ENCODE measurements at places on chromosomes 2 and 18.

- no peak for DNase-seq
These were observed 28.1 kb downstream of the GAREM1 start for GRCh38 chr18:32442575-32442974.

DNA sequence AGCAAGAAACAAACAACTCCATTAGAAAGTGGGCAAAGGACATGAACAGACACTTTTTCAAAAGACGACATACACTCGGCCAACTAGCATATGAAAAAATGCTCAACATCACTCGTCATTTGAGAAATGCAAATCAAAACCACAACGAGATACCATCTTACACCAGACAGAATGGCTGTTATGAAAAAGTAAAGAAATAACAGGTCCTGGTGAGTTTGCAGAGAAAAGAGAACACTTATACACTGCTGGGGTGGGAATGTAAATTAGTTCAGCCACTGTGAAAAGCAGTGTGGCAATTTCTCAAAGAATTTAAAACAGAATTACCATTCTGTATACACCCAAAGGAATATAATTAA, 130.5 kb downstream of the PLCL1 start:
- DNase-seq: no peak

DNA sequence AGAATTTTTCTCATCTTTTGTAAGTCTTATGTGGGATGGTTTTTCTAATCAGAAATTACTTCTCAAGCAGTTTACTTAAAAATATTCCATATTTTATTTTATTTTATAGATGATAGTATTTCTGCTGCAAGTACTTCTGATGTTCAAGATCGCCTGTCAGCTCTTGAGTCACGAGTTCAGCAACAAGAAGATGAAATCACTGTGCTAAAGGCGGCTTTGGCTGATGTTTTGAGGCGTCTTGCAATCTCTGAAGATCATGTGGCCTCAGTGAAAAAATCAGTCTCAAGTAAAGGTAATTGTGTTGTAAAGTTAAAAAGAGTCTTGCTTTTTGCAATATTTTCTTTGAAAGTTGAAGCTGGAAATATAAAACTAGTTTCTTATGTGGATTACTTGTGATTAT, 76.2 kb downstream of the EML4 start:
- no peak for DNase-seq

DNA sequence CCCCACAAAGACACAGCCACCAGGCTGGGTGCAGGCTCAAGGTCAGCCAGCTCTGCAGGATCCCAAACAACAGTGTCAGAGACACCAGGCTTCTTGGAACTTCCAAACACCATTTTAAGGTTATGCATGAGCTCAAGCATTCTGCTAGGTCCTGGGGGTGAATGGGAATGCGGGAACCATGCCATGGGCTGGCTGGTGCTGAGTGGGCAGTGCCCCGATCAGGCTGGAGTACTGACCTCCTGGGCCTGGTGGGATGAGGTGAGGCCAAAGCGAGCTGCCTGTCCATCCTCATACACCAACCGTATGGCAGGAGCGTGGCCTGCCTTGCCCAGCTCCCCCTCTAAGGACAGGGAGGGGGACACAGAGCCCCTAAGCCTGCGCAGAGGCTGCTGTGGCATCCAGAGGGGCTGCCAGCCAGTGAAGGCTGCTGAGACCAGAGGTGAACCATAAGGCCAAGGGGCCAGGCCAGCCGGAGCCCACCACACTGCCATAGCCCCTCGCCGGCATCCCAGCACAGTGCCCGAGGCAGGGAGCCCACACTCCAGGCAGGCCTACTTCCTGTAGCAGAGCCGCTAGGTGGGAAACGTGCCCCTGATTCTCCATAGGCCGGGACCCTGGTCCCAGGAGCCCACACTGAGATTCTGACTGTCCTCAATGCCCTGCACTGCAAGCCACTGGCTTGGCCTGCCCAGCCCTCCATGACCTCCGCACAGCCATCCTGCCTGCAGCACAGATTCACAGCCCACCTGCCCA, 135.0 kb downstream of the HDAC4 start:
- DNase-seq: no peak

DNA sequence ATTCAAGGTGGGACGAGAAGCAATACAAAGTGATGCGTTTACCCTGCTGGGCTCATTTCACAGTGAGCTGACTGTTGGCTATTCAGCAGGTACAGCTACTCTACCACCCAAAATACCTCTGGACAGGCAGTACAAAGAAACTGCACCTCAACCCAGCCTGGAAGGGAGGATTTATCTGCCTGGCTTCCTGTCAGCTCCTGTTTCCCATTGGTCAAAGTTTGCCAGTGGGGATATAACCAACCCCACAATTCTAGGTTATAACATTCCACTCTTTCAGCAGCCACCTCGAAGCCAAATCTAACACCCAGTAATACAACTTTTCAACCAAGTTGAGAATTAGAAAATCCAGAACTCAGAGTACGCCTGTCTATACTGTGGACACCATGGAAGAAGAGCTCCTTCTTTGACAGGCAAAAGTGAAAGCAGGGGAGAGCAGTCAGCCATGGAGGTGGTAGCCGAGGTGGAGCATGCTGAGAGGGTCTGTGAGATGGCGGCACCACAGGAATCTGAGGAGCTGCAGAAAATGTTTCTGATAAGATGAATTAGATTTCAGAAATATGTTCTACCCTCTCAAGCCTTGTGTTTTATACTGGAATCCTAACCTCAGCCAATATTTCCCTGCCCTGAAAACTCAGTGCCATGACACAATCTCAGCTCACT, 10.8 kb downstream of the DUSP19 start:
- DNase-seq: no peak

- no peak for DNase-seq
These were observed 17.7 kb downstream of the KLF7 start for GRCh38 chr2:207148020-207148419.

DNA sequence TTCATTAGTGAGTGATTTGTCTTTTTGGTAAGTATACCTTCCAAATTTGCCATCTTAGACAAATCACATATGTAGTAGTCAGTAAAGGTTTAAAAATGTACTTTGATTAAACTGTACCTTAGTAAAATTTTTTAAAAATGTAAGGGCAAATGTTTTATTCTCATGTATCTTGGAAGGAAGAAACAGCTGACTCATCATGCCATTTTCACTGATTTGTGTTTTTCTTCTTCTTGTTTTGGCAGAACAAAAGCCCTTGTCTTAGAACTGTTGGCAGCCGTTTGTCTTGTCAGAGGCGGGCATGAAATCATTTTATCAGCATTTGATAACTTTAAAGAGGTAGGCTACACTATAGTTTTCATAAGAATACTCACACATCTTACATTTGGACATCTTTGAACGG, 136.5 kb downstream of the PRPF40A start:
- no peak for DNase-seq

DNA sequence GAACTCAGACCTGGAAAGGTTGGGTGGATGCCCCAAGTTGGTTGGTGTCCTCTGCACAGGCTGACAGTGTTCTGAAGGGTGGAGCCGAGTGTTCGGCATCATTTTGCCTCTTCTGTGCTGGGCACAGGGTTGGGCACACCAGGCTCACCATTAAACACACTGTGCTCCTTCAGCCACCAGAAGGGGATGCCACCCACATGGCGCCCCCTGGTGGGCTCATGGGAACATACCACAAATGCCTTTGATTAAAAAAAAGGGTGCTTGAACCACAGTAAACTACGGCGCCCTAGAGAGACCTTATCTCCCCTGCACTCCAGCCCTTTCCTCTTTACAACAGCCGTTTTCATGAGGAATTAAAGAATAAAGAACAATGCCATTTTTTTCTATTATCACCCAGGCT, 89.4 kb downstream of the CELF4 start:
- no peak for DNase-seq

- no peak for DNase-seq
These were observed 729.1 kb downstream of the BCL11A start for GRCh38 chr2:59824314-59824713.

DNA sequence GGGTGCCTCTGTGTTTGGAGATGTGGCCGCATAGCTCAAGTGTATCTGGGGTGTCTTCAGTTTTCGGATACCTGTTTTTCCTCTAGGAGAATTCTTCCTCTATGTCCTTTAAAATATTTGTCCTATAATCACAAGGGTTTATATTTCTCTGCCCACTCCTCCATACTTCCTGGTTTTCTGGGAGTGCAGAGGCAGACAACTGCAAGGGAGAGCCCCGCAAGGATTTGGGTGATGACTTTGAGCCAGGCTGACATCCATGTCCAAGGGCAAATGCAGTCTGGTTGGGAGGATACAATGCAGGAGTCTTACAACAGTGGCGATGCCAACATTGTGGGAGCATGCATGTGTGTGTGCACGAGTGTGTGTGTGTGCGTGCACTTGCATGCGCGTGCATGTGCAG, 2.1 kb downstream of the IL1RL1 start:
- DNase-seq: no peak

DNA sequence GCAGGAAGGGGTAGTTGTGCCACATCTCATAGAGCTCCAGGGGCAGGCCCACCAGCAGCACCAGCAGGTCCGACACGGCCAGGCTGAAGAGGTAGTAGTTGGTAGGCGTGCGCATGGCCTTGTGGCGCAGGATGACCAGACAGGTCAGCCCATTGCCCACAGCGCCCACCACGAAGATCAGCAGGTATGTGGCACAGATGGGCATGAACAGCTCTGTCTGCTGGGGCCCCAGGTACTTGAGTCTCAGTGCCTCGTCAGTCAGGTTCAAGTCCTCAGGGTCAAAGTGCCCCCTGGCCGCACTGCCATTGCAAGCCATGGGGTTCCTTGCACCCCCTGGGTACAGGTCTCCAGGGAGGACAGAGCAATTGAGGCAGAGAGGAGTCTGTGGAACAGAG, 1.6 kb downstream of the NMUR1 start:
- DNase-seq: no peak

All from SIG-M5 (cell line).